ENCODE measurements at places on chromosomes 2 and 18. TPM values are rescaled to one million over a fixed set of nuclear protein-coding genes. Genes with fewer than 3 reads are reported as not detected.
A peak's percentile ranks its signal among the peaks of the same experiment; 100 is the strongest.

DNA sequence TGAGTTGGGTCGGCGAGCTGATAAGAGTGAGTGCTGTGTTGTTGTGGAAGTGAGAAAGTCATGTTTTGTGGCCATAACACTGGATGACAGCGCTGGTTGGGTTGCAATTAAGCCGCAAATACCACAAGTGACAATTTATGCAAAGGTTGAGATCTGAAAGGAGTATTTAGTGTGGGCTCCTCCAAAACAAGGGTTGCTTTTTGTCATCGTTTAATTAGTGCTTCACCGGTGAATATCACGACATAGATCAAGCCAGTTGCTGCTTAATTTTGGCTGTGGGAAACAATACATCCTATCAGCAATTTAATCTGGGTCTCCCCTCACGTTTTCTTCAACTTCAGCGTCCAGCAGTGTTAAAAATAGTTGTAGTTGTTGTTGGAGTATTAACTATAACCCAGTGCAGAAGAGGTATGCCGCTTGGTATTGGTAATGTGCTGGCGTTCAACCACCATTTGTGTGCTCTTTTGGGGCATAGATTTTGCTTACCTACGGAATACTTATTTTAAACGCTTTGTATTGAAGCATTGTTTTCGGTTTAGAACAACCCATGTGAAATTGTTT, 662 bp downstream of the ACVR2A start:
- DNase-seq, result peak; percentile 33

GRCh38 chr2:10204326-10205161, 82.0 kb downstream of the RRM2 start:
- no peak for DNase-seq

- DNase-seq, result no peak
Measured at GRCh38 chr2:10267036-10267435, 35.7 kb upstream of the HPCAL1 start.

Gene C2orf15
- not detected for total RNA-seq

- DNase-seq, result peak; percentile 2
Measured at GRCh38 chr2:212177724-212178123, 360.9 kb downstream of the ERBB4 start.

Gene GTF2A1L
- 0.09 TPM for total RNA-seq

Gene REG1B
- not detected for total RNA-seq

Gene TPO
- not detected for total RNA-seq

GRCh38 chr2:226965376-226965775, 129.5 kb downstream of the RHBDD1 start:
- no peak for DNase-seq

Gene MAPRE3
- total RNA-seq, result 0.17 TPM

Gene METTL4
- 14.3 TPM for total RNA-seq

Gene CREG2
- 1.4 TPM for total RNA-seq

DNA sequence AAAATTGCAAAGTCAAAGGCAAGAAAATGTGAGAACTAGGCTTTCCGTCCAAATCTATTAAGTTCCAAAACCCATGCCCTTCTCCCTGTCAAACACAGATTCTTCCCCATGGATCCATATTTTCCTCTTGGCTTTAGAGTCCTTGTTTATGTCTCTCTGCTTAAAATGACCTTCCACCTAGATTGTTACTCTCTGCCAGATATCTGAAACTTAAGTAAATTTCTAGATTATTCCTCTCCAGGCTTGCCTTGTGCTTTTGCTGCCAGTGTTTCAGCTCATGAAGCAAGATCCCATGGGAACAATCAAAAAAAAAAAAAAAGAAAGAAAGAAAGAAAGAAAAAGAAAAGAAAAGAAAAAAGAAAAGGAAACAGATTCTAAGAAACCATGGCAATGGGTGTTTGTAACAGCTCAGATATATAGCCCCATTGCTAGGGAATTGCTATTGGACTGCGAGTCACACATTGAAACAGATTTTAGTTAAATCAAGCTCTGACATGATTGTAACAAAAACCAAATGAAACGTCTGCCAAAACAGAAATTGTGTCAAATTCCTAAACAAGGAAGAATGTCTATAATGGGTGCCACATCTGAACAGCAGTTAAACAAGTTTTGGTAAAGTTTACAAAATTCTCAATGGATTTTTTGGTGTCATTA, 660.7 kb upstream of the CNTNAP5 start:
- no peak for DNase-seq

Gene DNAJC5G
- total RNA-seq, result 2.7 TPM

Gene SERPINB13
- total RNA-seq, result not detected

DNA sequence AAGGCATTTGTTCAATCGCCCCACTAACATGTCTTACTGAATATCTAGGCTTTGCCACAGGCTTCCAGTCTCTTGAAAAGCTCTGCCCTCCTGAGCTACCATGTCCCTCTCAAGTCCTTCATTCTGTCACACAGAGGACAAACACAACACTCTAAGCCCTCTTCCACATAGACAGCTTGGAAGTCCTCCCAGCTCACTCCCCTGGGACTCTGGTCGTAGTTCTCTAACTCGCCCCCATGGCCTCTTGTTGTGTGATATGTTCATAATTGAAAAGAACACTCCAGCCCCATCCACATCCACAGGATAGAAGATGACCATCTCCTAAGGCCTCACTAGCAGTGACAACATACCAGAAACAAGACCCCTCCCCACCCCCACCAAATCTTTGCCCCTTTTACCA, 37.9 kb downstream of the BUB1 start:
- no peak for DNase-seq

GRCh38 chr18:36786686-36787085, 42.1 kb downstream of the TPGS2 start:
- DNase-seq, result no peak

DNA sequence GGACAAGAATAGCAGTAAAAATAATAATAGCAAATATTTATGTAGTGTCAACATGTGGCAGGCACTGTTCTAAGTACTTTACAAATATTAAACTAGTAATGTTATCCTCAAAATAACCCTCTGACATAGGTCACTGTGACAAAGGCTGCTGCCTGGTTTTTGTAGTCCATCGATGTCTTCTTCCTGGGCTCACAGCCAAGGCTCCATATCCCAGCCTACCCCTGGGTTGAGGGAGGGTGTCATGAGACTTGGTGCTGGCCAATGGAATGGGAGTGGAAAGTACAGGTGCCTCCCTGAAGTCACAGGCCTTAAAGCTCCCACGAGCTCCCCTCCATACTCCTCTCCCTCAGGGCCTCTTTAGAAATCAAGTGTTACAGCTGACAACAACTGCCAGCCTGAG, 159.3 kb downstream of the CYRIA start:
- no peak for DNase-seq

DNA sequence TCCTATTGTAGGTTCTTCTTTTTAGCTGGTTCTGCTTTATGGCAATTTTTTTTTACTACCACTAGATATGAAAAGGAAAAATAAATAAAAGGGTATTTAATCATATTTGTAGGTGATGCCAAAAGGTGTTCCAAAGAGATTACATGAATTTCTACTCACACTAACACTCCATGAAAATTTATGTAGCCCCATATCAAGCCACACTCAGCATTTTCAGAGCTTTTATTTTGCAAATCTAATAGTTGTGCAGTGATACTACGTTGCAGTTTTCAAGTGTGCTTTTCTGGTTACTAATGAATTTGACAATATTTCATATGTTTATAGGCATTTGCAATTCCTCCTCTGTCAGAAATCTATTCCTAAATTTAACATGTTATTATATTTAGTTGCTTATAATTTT, 363.9 kb upstream of the TMEFF2 start:
- no peak for DNase-seq

DNA sequence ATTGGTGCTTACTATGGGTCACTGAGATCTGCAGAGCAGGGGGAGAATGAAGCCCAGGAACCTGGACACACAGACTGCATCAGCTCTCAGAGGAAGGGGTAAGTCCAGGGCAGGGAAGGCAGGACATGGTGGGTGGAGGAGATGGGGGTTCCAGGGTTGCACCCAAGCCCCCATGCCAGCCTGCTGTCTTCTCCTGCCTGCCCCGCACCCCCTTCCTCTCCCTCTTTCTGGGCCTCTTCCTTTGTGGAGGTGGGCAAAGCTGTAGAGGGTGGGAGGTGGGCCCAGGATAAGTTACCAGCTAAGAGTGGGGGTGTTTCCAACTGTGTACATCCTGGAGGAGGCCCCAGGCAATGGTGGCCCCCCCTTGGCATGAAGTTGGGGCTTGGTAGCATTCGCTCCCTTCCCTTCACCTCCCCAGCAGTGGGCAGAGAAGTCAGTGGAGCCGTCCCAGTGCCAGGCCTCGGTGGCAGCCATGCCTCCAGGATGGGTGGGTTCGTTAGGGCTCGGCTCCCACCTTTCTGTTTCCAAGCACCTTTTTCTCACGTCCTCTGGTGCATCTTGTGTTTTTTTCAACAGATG, 132.2 kb downstream of the CLIP4 start:
- no peak for DNase-seq

Gene TBR1
- total RNA-seq, result not detected

Gene TCF23
- not detected for total RNA-seq

Gene CGREF1
- 4.8 TPM for total RNA-seq

- DNase-seq, result no peak
Measured at GRCh38 chr2:201660293-201660895, 17.1 kb upstream of the TMEM237 start.

DNA sequence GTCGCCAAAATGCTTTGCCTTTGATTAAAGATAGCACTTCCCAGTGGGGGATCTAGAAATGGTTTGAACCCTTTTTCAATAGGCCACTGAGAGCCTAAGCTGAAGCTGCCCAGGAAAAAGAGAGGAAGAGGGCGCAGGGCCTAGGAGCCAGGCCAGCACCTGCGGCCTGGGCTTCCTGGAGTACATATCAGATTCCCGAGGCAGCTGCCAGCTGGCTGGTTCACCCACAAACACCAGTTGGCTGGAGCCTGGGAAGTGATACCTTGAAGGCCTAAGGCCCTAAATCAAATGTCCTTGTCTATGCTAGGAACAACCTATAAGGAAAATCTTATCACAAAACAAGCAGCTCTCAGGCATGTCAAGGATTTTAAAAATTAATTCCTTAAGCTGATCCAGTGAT, 37.1 kb downstream of the ANKRD44 start:
- DNase-seq, result peak; percentile 24

Gene ATP8B1
- total RNA-seq, result 72.5 TPM

Gene SETBP1
- total RNA-seq, result 2.7 TPM

Gene TSGA10
- total RNA-seq, result 1.7 TPM

DNA sequence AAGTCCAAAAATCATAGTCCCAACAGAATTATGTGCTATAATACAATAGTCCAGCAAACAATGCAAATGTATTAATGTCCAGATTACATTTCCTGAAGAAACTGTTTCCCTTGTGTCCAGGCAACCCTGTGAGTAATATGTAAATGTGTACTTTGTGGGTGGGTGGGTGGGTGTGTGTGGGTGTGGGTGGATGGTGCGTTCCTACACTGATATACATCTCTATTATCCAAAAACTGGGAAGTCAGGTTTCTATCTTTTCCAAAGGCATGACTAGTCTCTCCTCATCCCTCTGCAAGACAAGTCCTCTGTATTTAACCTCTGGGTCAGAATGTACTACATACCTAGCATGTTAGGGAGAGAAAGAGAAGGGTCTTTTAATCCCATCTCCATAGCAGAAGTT, 71.6 kb downstream of the LNPK start:
- peak; percentile 54 for DNase-seq

DNA sequence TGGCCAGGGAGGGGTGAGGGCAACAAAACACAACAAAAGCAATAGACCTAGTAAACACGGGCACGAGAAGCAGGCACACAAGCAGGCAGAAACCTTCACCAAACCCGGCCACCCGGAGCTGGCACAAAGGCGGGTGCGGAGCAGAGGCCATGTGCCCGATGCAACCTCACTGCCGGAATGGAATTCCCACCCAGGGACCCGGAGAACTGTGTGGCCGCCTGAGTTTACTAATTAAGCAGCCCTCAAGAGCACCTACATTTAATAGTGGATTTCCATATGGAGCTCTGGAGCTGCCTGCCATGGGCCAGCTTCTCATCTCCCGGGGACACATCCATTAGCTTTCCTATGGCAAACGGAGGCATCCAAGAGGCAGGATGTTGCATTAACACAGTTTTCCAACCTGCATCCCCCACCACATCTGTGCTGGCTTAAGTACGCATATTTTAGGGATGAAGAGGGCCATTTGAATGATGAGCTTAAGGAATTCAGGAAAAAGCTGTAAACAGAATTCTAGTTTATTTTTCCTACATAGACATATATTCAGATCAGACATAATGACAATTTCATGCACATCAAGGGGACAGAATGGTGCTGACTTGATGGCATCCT, 104.5 kb upstream of the SMIM21 start:
- DNase-seq, result no peak

GRCh38 chr2:6999211-6999877, 82.1 kb downstream of the RNF144A start:
- DNase-seq, result no peak

Gene IL1F10
- not detected for total RNA-seq

Data from dermis blood vessel endothelial cell (primary cell).